ENCODE measurements at places on chromosomes 16 and 17.

DNA sequence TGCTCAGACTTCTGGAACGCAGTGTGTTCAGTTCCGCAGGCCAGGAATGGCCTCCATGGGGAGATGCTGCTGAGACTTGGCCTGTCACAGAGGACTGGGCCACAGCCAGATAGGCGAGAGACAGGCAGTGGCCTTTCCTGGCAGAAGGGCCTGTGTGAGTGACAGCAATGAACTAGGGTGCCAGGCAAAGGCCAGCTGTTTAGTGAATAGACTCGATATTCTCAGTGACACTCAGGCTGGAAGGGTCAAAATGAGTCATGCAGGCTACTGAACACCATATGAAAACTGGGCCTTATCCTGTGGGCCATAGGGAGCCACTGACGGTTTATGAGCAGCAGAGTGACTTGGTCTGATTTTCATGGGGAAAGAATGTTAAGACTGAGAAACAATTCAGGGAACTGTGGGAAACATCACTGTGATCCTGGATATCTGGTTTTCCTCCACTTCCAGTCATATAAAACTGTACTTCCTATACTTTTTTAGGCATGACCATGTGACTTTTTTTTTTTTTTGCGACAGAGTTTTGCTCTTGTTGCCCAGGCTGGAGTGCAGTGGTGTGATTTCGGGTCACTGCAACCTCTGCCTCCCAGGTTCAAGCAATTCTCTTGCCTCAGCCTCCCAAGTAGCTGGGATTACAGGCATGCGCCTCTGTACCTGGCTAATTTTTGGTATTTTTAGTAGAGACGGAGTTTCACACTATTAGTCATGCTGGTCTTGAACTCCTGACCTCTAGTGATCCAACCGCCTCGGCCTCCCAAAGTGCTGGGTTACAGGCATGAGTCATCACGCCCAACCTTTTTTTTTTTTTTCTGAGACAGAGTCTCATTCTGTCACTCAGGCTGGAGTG lies 5.2 kb upstream of the NUBP1 start:
- no peak for DNase-seq

- DNase-seq, result no peak
Observed at GRCh38 chr16:31529108-31529936, 1.6 kb downstream of the AHSP start.

DNA sequence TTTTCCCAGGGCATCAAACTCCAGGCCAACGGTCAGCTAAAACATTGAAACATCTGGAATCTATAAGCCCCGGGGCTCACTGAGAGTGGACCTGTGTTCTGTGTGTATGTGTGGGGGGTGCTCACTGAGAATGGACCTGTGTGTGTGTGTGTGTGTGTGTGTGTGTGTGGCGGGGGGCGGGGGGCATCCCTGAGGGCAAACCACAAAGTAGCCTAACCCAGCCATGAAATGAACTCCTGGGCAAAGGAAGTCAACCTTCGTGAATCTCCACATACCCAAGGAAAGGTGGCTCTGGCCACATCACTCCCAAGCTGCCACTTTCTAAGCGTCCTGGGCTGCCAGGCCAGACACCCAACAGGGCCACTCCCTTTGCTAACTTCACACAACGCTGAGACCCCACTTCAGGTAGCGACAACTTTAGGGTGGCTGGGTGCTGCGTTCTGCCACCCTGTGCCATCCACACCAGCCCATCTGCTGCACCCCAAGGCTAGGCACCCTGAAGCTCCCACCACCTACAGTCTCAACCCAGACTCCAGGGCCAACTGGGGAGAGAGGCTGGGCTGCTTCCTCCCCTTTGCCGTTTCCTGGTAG lies 1.6 kb downstream of the MAFG start:
- DNase-seq, result no peak

DNA sequence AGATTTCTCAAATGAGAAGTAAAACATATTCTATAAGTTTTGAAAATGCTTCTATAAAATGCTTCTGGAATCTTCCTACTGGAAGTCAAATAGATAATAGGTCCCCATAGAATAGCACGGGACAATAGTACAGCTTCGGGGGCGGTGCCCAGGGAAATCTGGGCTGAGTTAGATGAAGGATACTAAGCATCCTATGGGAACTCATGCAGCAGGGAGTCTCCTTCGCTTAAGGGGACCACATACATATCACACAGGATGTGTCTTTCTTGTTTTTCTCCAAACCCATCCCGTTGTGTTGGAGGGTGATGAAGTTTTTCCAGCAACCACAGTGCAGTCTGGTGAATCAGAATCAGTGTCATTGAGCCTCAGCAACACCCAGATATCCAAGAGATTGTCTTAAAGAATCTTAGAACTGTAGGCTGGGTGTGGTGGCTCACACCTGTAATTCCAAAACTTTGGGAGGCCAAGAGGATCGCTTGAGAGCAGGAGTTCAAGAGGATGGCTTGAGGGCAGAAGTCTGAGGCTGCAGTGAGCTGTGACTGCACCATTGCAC lies 84.2 kb downstream of the PITPNC1 start:
- DNase-seq, result no peak

- DNase-seq, result no peak
Observed at GRCh38 chr17:6187836-6188235, 117.7 kb downstream of the WSCD1 start.

DNA sequence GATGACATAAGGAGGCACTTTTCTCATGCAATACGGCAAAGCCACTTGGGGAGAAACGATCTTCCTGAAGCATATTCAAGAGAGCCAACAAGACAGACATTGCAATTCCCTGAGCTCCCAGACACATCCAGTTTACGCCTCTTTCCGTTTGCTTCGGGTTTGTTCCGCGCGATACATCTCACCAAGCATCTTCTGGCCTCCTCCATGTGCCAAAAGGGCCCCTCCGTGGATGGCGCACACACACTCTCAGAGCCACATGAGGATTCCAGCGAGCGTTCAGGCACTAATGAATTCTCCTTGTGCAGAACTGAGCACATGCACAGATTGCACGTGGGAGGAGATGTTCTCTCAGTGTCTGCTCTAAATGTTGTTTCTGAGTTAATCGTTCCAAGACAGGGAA lies 146.7 kb upstream of the SHISA6 start:
- DNase-seq, result no peak

DNA sequence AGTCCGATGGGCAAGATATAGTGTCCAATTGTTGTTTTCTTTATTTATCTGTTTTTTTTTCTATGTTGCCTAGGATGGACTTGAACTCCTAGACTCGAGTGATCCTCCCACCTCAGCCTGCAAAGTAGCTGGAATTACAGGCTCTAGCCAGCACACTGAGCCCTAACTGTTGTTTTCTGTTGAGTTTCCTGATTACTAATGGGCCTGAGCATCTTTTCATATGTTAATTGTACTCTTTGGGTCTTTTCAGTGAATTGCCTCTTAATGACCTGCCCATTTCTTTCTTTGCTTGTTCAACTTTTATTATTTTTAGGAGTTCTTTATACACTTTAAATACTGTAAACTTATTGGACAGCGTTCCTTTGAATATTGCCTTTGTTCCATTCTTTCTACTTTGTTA lies 213.0 kb downstream of the HS3ST3B1 start:
- no peak for DNase-seq

- no peak for DNase-seq
Observed at GRCh38 chr16:68700831-68701230, 36.3 kb upstream of the CDH1 start.

GRCh38 chr17:42312285-42313130 lies 24.2 kb downstream of the STAT5A start:
- peak; percentile 55 for DNase-seq

GRCh38 chr16:77214411-77215138 lies 15.4 kb downstream of the SYCE1L start:
- DNase-seq, result no peak

GRCh38 chr16:77760800-77761199 lies 27.6 kb upstream of the VAT1L start:
- DNase-seq, result no peak

GRCh38 chr17:8066841-8067775 lies 20.4 kb downstream of the ALOX12B start:
- DNase-seq, result no peak

GRCh38 chr16:86490859-86491639 lies 19.3 kb upstream of the FOXF1 start:
- no peak for DNase-seq

- DNase-seq, result no peak
Observed at GRCh38 chr17:72984145-72984925, 108.2 kb downstream of the SLC39A11 start.

DNA sequence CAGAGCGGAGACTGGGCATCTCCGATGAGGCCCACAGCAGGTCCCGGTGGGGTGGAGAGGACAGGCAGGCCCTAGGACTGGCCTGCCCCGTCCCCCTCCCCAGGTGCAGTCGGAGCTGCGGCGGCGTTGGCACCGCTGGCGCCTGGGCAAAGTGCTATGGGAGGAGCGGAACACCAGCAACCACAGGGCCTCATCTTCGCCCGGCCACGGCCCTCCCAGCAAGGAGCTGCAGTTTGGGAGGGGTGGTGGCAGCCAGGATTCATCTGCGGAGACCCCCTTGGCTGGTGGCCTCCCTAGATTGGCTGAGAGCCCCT lies 9.4 kb downstream of the GCGR start:
- DNase-seq, result no peak

GRCh38 chr17:19368229-19368628 lies 5.7 kb upstream of the B9D1 start:
- DNase-seq, result no peak

DNA sequence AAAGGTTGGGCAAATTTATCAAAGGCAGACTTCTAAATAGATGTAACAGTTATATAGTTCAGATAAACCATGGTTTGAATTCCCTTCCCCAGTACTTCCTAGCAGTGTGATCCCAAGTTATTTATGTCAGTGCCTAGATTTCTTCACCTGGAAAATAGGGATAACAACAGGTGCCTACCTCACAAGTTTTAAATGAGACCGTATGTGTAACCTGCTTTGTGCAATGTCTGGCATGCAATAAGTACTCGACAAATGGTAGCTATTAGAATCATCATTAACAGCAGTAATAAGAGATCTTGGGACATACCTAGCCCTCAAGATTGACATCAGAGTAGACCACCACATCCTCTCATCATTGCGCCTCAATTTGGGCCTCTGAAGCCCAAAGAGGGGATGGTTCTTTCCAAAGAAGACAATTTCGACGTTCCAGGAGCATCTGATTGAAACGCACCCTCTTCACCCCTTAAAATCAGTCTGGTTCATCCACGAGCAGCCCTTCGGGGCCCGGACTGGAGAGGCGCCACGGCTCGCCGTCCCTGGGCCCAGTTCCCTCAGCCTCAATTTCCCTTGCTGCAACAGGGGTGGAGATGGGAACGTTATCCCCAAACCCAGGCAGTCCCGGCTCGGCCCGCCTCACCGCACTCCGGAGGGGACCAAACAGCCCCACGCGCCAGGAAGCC lies 541 bp downstream of the ACACA start:
- DNase-seq, result no peak

DNA sequence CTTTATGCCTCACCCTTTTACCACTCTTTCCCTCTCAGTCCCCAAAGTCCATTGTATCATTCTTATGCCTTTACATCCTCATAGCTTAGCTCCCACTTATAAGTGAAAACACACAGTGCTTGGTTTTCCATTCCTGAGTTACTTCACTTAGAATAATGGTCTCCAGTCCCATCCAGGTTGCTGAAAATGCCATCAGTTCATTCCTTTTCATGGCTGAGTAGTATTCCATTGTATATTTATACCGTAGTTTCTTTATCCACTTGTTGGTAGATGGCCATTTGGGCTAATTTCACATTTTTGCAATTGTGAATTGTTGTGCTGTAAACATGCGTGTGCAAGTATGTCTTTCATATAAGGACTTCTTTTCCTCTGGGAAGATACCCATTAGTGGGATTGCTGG lies 597.3 kb downstream of the WWOX start:
- DNase-seq, result no peak

DNA sequence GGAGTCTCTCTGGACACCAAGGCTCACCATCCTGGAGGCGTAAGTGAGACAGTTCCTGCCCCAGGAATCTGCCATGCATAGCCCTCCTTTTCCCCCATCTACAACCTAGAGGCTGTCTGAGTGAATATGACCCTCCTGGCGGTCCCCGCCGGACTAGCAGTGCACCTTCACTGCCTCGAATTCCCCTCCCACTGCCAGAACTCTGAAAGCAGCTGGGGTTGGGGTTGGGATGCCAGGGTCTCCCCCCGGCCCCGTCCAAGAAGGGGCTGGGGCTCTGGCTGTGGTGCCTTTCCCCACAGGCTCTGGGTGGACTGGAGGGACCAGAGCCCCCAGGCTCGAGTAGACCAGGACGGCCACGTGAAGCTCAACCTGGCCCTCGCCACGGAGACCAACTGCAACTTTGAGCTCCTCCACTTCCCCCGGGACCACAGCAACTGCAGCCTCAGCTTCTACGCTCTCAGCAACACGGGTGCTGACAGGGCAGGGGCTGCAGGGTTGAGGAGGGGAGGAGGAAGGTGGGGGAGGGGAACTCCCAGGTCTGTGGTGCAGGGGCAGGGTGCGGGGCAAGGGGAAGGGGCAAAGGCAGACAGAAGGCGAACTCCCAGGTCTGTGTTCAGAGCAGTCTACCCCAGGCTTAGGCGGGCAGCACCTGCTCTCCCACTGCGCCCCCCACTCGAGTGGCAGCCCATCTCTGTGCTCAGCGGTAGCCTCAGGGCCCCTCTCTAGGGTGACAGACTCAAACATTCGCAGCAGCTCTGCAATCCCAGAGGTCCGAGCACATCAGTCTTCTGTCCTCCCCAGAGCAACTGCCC lies 1.2 kb downstream of the ZACN start:
- no peak for DNase-seq

- DNase-seq, result no peak
Observed at GRCh38 chr17:32759476-32759875, 117.4 kb downstream of the MYO1D start.

DNA sequence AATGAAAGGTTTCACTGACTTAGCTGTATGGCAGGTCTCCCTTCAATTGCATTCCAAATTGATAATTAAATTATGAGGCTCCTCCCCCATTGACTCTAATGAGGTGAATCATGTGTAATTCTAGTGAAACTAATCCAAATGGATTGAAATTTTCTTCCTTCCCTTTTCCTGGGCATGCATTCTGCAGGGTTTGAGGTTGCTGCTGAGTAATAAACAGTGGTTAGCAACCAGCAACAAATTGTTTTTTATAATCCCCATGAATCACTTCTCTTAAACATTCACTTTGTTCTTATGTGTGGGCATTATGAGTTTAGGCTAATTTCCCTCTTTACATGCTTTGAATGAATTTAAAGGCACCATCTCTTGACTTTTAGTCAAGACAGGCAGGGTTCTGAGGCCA lies 43.4 kb downstream of the MYOCD start:
- no peak for DNase-seq

- no peak for DNase-seq
Observed at GRCh38 chr16:70399951-70400350, 38.9 kb downstream of the ST3GAL2 start.

- no peak for DNase-seq
Observed at GRCh38 chr16:10552281-10552680, 28.1 kb downstream of the EMP2 start.

- no peak for DNase-seq
Observed at GRCh38 chr17:82985428-82985805, 94.0 kb upstream of the METRNL start.

- no peak for DNase-seq
Observed at GRCh38 chr17:61126473-61127249, 273.0 kb upstream of the TBX2 start.

DNA sequence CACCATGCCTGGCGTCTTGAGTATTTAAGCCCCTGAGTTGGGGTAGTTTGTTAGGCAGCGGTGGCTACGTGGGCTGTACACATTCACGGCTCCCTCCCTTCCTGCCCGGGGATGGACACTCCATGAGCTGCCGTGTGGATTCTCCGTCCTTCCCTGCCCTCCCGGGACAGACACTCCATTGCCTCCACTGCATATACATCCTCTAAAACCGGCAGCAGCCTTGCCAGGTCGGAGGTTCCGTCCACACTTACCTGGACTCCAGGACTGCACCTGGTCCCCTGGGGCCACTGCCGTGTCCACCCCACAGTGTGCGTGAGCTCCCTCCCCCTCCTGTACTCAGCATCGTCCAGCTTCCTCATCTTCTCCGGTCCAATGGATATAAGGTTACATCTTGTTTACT lies 3.5 kb upstream of the SPATA2L start:
- DNase-seq, result no peak
